ENCODE measurements at places on chromosomes 1 and 21.

DNA sequence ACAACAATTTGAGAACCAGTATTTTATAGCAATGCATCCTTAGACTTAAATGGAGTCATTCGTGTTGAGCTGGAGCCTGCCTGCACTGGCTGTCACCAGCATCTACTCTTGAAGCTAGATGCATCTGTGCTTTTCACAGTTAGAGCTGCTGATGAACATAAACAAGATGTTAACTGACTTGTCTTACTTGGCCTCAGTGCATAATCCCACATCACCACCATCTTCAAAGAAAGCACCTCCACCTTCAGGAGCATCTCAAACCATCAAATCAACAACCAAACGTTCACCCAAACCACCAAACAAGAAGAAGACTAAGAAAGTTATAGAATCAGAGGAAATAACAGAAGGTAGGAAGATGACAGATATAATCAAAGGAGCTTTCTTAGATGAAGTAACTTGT is 71.1 kb downstream of the TPR start:
- DNase-seq, result no peak

GRCh38 chr1:85936470-85936869 is 220.1 kb downstream of the COL24A1 start:
- no peak for DNase-seq

- DNase-seq, result no peak
Measured at GRCh38 chr1:232528472-232529089, 101.4 kb downstream of the SIPA1L2 start.

GRCh38 chr1:164836614-164837018 is 277.6 kb downstream of the PBX1 start:
- DNase-seq, result peak; percentile 87

- DNase-seq, result peak; percentile 2
Measured at GRCh38 chr1:28737307-28738132, 780 bp downstream of the YTHDF2 start.

DNA sequence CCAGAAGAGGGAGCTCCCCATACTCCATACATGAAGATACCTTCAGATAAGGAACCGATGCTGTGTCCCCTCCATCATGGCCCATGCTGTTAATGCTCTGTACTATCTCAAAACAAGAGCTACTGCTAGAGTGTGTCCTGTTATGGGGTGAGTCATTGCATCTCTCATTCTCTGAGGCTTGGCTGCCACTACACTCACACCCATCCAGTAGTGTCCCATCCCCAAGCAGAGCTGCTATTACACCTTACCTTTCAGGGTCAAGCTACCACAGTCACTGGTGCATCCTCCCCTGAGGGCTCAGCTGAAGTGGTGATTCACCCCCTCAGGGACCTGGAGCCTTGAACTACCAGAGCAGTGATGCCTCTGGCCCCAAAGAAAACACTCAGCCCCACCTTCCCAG is 198.5 kb downstream of the PLA2G4A start:
- no peak for DNase-seq

DNA sequence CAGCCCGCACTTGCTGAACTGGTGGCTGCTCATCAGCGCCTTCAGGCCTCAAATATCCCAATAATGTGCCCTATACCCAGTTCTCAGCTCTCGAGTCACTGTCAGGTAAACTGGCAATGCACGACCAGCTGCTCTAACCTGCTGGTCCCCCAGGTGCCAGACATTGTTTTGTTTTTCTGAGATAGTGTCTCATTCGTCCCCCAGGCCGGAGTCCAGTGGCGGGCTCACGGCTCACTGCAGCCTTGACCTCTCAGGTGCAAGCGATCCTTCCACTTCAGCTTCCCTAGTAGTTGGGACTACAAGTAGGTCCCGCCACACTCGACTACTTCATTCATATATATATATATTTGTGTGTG is 1.0 kb upstream of the NADK start:
- no peak for DNase-seq

GRCh38 chr1:109769330-109770078 is 5.8 kb upstream of the EPS8L3 start:
- no peak for DNase-seq

DNA sequence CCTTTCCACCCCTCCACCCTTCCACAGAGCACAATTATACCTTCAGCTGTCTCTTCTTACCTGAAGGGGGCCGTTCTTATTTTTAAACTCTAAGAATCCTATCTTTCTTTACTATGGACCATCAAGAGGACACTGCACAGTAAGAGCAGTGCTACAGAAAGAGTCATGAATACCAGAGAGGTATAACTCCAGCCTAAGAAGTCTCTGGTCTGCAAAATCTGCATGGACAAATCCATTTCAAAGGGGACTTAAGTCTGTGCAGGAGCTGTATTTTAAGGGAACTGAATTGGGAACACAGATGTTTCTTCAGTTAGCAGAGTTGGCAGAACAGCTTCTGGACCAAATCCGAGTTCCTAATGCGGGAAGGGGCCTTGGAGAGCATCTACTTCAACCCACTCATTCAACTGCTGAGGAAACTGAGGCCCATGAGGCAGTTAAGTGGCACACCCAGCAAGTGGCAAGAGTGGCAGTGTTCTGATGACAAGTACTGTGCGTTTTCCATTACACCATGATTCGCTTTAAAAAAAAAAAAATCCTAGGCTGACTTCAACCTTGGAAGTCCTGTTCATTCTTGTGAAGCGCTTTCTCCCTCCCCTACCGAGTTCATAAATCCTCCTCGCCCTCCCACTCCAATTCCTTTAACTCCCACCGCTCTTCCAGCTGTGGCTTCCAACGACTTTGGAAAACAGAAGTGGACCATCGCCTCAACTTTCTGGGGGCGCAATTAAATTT is 1.8 kb downstream of the PLPP3 start:
- DNase-seq, result no peak

GRCh38 chr1:57163325-57163724 is 197.5 kb upstream of the C8B start:
- DNase-seq, result no peak

- no peak for DNase-seq
Measured at GRCh38 chr1:205576011-205576410, 55.8 kb downstream of the ELK4 start.

GRCh38 chr1:85283475-85284199 is 7.2 kb upstream of the BCL10 start:
- no peak for DNase-seq

GRCh38 chr1:61083807-61084440 is 1.6 kb downstream of the NFIA start:
- DNase-seq, result no peak

GRCh38 chr1:227799756-227800155 is 15.7 kb upstream of the PRSS38 start:
- DNase-seq, result no peak

DNA sequence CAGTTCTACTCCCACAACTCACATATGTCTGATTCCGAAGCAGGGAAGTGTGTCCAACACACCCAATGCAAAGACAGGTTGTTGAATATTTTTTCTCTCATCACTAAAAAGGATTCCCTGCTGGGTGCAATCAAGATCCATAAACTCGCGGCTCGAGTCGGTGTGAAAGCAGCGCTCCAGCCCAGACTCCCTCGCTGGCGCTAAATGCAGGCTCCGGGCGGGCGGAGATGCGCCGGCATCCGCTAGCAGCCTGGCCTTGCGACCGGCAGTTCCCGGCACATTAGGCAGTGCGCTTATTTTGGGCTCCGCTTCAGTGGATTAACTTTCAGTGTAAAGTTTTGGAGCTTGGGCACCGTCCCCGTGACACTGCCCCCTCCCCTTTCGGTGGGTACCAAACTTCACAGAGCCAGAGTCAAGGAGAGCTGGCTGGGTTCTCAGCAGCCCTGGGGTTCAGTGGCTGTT is 87.7 kb upstream of the POU3F1 start:
- DNase-seq, result no peak

- DNase-seq, result peak; percentile 0
Measured at GRCh38 chr1:151251656-151252470, 2.7 kb upstream of the PSMD4 start.

GRCh38 chr1:164796916-164797315 is 237.9 kb downstream of the PBX1 start:
- no peak for DNase-seq

DNA sequence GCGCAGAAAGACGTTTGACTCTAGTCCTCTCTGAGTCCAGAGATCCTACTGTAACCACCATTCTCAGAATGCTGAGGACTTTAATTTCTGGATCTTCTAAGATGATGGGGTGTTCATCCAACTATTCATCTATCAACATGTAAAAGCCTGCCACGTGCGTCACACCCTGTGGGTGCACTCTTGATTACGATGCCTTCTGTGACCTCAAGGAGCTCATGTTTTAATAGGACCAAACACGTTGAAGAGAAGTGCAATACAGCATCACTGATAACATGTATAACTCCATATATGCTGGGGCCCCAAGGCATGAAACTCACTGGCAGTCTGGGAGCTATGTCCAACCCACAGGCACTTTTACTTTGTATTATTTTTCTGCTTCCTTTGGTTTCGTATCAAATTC is 19.0 kb downstream of the KIAA0040 start:
- DNase-seq, result no peak

- no peak for DNase-seq
Measured at GRCh38 chr1:198416296-198416695, 124.2 kb downstream of the ATP6V1G3 start.

- DNase-seq, result no peak
Measured at GRCh38 chr1:205407970-205408369, 13.9 kb downstream of the LEMD1 start.

DNA sequence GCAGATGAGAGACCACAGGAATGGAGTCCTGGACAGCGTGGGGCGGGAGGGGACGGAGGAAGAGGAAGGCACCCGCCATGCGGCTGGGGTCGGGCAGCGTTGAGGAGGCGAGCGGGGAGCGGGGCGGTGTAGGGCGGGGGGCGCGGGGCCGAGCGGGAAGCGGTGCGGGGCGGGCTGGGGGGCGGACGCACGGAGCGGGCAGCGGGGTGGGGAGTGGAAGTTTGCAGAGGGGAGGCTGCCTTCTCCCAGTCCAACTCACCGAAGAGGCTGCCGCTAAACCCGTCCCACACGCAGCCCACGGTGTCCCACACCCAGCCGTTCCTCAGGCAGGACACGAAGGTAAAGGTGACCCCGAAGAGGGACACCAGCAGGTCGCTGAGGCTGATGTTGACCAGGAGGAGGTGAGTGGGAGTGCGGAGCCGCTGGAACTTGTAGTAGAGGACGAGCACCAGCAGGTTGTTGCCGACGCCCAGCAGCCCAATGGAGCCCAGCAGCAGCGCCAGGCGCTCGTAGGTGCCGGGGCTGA is 483 bp downstream of the CHML start:
- no peak for DNase-seq

- DNase-seq, result no peak
Measured at GRCh38 chr1:52677076-52677806, 20.9 kb downstream of the COA7 start.

DNA sequence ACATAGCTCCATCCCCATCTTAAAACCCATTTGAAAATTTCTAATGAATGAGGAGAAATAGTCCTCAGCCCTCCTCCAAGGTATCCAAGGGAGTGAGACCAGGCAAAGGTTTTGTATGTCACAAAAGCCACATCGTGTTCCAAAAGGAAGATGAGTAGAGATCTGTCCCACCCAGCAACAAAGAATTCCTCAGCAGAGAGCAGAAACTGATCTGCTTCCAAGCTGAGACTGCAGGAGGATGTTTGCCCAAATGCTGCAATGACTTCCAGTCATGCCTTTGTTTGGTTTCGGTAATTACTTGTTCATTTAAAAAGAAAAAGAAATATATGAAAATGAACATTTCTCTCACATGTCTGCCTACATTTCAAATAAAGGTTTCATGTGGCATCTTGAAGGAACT is 186.9 kb downstream of the SETD4 start:
- DNase-seq, result no peak

DNA sequence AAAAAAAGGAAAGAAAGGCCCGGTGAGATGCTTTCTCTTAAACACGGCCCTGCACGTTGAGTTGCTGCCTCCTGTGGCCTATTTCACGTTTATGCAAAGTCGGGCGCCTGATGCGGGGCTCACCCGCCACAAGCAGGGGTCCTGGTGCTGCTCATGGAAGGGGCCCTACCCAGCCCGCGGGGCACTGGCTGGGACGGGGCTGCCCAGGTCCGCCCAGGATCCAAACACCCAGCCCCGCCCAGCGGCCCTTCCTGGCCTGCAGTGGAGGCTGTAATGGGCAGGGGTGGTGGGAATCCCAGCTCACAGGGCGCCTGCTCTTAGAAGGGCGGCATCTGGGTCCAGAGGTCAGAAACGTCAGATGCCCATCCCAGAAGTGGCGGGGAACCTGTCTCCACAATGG is 1.6 kb downstream of the COL6A2 start:
- no peak for DNase-seq

DNA sequence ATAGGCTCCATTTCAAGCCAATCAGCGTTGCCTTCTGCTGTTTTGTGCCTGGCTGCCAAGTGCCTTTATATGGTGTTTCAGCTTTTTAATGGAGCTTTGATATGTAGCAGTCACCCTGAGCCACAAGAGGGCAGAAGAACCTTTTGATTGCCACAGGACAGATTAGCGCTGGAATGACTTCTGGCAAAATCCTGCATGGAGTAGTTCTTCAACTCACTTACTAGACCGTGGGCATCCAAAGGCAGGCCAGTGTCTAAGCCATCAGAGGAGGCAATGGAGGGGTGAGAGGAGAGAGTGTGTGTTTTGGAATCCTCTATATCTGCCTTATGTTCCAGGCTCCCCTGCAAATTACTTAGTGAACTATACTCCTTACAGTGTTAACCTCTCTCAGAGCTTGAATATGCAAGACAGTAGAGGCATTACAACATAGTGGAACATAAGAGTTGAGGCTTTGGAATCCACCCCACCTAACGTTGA is 56.2 kb downstream of the ST3GAL3 start:
- DNase-seq, result peak; percentile 79

GRCh38 chr1:239843541-239843940 is 248.1 kb upstream of the FMN2 start:
- no peak for DNase-seq

- no peak for DNase-seq
Measured at GRCh38 chr1:29414086-29414485, 177.8 kb downstream of the PTPRU start.

- no peak for DNase-seq
Measured at GRCh38 chr1:115327270-115327669, 10.8 kb downstream of the NGF start.

- no peak for DNase-seq
Measured at GRCh38 chr1:1407636-1408318, 684 bp upstream of the MRPL20 start.

DNA sequence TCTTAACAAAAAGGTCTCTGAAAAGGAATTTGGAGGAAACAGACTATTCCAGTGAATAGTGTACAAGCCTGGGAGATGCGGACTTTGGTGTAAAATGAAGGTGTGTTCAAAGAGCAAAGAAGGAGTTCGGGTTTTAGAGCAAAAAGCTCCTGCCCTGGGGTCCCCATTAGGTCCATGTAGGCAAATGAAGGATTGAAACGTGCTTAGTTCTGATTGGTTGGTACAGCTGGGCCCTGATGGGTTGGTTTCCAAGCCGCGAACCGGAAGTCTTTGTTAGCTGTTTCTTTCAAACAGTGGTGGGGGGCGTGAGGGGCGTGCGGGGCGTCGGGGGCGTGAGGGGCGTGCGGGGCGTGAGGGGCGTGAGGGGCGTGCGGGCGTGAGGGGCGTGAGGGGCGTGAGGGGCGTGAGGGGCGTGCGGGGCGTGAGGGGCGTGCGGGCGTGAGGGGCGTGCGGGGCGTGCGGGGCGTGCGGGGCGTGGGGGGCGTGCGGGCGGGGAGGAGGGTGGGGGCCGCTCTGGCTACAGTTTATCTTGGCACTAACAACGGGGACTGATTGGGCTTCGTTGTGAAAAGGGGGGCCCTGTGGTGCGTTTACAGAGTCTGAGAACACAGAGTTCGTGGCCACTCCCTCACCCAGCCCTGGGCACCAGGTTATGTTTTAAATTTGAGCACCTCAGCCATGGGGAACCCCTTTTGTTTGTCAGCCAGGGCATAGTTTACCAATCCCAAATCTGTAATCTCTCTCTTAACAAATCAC is 29.4 kb downstream of the LRRC3 start:
- DNase-seq, result no peak

All from NCI-H1417 treated with DMSO at 0.1 percent for 48 hours (cell line).